ENCODE measurements at places on chromosomes 12 and 14.

DNA sequence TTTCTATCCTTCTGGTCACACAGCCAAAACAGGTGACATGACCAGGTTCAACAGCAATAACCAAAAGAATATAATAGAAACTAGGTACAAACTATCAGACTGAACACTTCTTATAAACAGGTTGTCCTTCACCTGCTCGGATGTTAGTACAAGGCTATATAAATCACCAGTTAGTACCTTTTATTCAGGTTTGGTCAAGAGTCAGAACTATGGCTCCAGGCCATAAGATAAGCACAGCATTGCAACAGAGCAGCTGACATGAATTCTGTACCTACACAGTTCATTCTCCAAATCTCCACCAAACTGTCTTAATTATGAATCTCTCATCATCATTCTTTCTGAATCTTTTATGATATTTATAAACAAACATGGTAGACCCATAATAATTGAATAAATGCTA, 123.9 kb downstream of the DIO2 start:
- no peak for DNase-seq

GRCh38 chr12:105084251-105085250, at the start of gene ALDH1L2:
Gene ALDH1L2 (minus strand): TSS chr12:105084458. CDS start chr12:105084436, 22 bp downstream.
- peak; percentile 23 for DNase-seq

- DNase-seq, result no peak
Measured at GRCh38 chr14:36097356-36097755, 79.2 kb downstream of the PTCSC3 start.

DNA sequence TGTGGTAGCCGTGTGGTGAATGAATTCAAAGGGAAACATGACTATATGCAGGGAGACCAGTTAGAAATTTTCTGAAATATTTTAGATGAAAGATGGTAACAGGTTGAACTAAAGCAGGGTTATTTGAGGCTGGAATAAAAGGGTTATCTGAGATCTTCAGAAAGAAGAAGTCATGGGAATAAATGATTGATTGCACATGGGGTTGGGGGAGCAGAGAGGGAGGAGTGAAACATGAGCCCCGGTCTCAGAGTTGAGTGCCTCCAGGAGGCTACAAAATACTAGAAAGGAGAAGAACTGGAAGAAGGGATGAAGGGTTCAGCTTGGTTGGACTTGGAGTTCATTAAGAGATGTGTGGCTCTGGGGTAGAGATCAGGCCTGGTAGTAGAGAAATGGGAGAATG, 16.3 kb upstream of the FGF23 start:
- DNase-seq, result no peak

GRCh38 chr14:103960457-103961055, 18.2 kb upstream of the RD3L start:
- no peak for DNase-seq

DNA sequence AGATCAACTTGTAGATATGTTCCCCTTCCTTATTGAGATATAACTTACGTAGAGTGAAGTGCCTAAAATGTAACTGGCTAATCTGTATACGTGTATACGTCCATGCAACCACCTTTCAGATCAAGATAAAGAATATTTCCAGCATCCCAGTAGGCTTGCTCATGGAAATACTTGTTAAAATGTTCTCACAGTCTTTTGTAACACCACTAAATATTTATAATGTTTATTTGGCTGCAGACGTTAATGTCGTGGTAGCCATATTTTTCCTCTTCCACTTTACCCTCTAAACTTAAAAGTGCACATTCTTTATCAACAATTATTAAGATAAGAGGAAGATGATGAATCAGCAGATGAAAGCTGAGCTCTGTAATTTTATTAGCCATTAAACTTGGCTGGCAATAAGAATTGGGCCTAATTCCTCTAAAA, 447.4 kb downstream of the AEBP2 start:
- DNase-seq, result no peak

- no peak for DNase-seq
Measured at GRCh38 chr12:90292183-90292582, 583.5 kb upstream of the ATP2B1 start.

GRCh38 chr12:110310763-110311162, 29.7 kb downstream of the ATP2A2 start:
- no peak for DNase-seq

DNA sequence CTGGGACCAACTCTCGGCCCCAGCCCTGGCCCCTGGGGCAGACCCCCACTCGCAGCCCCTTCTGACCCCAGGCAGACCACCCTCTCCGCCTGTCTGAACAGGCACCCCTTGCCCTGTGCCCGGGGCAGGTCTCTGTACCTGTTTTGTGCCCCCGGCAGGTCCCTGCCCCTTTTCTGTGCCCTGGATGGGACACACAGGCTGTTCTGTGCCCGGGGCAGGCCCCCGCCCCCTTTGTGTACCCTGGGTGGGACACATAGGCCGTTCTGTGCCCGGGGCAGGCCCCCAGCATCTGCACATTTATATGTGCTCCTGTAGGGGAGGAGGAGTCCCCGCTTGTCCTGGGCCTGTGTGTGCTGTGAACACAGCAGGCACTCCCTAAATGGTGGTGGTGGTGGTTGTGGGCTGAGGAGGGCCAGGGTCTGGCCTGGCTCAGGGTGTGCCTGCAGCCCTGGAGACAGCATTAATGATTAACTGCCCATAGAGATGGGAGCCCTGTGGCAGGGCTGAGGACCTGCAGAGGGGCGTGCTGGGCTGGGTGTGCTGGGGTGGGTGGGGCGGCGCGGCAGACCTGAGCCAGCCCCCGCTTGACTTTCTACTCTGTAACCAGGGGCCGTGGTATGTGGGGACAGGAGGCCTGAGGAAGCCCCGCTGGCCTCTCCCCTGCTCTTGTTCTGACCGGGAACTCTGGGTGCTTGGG, 3.7 kb downstream of the FBRSL1 start:
- no peak for DNase-seq

DNA sequence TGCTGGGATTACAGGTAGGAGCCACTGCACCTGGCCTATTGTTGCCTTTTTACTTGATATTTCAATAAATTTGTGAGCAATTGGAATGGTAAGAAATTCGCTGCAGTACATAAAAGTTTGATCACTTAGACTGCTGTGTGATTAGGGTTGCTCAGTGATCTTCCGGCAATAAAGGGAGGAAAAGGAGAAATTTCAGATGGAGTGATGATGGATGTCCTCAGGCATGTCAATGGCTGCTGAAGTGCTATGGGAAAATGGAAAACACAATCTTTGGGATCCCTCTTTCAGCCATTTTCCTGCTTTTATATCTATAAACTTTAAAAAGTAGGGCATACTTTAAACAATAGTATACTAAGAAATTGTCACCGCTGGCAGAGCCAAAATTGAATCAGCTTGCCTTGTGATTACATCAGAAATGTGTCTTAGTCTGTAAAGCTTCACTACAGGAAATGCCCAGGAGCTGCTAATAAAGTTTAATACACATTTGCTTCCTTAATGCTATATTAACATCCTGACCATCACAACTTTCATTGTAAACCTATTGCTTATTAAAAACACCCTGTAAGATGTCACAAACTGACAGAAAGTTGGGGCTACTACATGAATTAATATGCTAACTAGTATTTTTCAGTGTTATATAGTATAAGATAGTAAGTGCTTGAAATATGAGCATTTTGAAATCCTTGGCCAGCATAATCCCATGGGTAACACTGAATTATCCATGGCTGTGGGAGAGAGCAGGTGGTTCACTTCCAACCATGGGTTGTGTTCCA, 13.7 kb upstream of the FBXL14 start:
- no peak for DNase-seq

- DNase-seq, result peak; percentile 40
Measured at GRCh38 chr12:124853781-124854636, 9.7 kb downstream of the SCARB1 start.

DNA sequence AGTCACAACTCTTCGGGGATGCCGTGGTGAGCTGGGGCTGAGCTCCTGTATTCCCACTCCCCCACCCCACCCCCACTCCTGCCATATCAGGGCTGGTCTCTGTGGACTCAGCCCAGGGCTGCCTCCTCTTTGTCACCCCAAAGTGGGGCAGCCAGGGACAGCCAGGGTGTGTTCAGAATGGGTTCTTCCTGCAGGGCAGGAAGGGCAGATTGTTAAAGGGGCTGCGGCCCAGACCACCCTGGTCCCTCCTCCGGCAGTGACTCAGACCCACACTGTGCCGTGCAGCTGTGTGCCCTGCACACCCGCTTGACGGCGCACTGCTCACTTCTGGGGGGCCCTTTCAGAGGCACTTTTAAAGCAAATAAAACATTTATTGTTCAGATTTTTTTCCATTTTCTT, 9.3 kb downstream of the SLC48A1 start:
- no peak for DNase-seq

DNA sequence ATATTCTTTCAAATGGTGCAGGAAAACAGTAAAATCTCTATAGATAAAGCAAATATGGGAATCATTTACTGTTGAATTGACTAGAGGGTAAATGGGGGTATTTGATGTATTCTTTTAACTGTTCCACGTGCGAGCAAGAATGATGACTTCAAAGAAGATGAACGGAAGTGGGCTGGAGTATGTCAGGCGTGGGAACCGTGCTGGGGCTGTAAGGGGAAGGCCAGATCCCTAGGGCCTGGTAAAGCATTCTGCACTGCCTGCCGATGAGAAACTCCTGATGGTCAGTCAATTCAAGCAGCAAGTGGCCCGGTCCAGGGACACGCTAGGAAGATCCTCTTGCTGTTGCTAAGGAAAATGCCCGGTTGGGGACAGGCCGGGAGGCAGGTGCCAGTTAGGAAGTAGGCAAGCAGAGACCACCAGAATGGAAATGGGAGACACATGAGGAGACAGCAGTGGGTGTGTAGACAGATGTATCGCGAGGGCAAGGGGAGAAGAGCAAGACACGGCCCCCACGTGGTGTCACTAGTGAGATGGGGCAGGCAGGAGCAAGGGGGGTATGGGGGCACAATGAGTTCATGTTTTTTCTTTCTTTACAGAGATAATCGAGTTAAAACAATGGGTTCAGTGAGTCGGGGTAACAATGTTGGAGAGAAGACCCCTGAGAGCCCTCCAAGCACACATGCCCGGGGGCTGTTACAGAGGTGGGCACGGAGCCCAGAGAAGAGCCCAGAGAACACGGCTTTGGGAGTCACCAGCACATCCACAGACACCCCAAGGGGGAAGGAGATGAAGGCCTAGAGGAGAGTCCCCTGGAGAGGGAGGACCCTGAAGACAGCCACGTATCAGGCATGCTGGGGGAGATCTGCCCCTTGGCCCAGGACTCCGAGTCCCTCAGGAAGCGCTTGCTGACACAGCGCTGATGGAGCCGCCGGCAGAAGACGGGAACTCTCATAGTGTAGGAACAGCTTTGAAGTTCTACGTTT, 37.2 kb downstream of the FBXO21 start:
- DNase-seq, result no peak

DNA sequence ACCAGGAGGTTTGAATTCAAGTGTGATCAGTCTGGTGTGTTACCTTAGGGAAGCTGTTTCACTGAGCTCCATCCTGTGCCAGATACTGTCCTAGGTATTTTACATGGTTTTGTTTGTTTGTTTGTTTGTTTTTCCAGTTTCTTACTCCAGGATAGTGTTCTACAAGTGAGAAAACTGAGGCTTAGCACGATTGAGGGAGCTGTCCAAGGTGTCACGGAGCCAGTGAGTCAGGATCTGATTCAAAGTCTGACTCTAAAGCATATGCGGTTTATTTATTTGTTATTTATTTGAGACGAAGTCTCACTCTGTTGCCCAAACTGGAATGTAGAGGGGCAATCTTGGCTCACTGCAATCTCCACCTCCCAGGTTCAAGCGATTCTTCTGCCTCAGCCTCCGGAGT, 79.7 kb upstream of the GNG2 start:
- no peak for DNase-seq

DNA sequence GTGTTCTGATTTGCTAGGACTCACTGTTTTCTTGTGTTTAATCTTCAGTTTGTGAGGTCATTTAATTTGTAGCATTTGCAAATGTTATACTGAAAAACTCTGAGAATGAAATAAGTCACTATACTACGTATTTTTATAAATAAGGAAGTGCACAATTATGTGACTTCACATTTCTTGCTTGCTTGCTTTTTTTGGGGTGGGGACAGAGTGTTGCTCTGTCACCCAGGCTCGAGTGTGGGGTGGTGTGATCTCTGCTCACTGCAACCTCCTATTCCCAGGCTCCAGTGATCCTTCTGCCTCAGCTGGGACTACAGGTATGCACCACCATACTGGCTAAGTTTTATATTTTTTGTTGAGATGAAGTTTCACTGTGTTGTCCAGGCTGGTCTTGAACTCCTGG, 32.7 kb downstream of the RBM25 start:
- no peak for DNase-seq

DNA sequence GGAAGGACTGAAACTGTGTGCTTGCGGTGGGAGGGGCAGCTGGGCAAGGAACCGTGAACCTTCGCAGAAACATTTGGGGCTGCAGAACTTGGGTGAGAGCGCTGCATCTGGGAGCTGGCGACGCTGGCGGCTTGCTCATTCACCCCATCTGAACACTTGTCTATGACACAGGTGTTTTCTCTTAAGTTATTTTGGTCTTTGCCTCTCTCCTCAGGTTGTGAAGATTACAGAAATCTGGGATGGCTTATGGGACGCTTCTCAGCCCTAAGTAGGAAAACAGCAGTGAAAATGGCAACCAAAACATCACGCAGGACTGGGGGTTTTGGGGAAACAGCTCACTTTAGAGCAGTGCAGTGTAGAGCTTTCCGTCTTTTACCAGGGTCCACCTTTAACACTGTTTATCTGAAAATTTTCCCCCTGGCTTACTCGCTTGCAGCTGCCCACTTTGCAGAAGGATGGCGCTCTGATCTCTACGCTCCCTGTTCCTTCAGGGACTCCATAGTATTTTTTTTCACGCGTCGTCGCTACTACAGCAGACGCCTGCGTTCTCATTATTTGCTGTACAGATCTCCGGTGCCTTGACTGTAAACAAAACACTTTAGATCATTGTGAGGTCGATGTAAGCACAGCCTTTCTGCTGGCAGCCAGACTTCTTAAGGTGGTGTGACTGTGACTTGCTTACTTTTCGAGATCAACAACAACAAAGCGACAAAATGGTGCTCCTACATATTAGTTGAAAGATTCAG, 2.7 kb upstream of the CDKN1B start:
- no peak for DNase-seq

- DNase-seq, result peak; percentile 89
Measured at GRCh38 chr12:120231316-120232011, 30.6 kb upstream of the RPLP0 start.

DNA sequence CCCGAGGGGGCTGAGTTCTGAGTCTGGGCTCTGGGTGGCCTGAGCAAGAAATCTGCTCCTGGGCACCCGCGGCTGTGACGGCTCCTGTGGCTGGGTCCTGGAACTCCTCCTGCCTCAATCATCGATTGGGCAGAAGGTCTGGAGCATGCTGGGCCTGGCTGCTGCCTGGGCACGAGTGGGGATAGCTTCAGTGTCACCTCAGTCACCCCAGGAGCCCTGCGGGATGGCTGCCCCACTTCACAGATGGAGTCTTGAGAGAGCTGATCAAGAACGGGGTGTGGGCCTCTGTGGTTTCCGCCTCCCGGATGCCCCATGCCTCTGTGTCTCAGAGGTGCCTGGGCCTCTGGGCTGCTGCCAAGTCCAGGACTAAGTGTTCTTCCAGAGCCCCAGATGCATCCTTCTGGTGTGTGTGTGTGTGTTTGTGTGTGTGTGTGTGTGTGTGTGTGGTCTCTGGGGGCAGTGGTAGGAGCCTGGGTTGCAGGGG, 185.6 kb upstream of the C14orf180 start:
- no peak for DNase-seq

- no peak for DNase-seq
Measured at GRCh38 chr12:58920102-58920960, at the start of gene LRIG3. Gene LRIG3 (minus strand): TSS chr12:58920504. CDS start chr12:58920235, 269 bp downstream.

- no peak for DNase-seq
Measured at GRCh38 chr14:35220027-35220676, 72.0 kb upstream of the PSMA6 start.

All from LNCaP clone FGC (cell line).